ENCODE measurements at places on chromosomes 6 and 20.

DNA sequence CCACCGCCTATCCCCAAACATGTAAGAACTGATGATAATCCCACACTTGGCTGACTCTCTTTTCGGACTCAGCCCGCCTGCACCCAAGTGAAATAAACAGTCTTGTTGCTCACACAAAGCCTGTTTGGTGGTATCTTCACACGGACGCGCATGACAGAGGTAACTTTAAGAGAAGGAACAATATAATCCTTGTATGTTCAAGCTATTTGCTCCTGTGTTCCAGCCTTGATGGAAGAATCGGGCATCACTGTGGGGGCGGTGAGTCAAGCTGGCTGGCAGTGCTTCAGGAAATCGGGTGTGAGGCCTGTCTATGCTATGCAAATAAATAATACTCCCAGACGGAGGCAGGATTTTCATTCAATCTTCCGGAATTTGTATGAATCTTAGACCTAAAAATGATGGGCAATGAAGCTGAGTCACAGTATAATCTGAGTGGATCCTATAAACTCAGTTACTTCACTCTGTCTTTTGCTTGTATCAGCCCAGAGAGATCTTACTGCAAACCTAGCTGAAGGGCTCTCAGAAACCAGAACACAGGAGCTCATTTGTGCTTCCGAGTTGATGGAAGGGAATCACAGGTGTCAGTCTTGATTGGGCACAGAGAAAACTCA, 45.2 kb upstream of the NT5E start:
- DNase-seq: no peak

DNA sequence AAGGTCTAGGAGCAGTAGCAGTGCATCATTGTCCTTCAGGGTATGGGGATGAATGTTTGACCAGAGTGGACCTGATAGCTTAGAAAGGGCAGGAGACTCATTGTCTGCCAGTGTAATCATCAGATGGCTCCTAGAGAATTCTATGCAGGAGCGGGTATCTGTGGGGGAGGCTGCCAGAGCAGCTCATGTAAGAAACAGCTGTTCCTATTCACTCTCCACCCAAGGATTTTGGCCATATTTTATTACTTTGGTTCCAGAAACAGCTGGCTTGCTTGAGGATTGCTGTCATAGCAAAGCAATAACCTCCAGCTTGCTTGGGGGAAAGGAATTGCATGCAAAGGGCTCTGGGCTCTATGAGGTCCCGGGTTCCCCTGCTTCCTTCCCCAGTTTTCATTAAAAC, 44.1 kb downstream of the RALY start:
- no peak for DNase-seq

- DNase-seq: no peak
These were observed 7.3 kb upstream of the FLRT3 start for GRCh38 chr20:14344746-14345145.

DNA sequence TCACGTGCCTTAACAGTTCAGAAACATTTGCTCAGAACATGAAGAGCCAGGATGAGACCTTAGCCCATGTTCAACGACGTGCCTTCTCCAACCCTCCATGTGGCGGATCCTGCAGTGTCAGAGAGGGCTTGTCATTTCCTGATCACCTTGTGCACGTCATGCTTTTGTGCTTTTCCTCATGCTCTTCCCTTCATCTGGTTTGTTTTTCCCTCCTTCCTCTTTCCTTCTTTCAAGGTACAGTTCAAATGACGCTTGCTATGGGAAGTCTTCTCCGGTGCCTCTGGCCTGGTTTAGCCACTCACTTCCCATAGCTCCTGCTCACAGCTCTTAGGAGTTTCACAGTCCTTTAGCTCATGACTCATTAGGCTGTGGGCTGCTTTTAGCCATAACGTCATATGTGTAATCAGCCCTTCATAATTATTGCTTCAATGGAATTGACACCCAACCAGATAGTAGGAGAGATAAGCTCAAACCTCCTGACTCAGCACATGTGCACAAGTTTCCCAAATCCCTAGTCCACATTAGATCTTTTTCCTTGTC, 102.7 kb upstream of the CNKSR3 start:
- no peak for DNase-seq

DNA sequence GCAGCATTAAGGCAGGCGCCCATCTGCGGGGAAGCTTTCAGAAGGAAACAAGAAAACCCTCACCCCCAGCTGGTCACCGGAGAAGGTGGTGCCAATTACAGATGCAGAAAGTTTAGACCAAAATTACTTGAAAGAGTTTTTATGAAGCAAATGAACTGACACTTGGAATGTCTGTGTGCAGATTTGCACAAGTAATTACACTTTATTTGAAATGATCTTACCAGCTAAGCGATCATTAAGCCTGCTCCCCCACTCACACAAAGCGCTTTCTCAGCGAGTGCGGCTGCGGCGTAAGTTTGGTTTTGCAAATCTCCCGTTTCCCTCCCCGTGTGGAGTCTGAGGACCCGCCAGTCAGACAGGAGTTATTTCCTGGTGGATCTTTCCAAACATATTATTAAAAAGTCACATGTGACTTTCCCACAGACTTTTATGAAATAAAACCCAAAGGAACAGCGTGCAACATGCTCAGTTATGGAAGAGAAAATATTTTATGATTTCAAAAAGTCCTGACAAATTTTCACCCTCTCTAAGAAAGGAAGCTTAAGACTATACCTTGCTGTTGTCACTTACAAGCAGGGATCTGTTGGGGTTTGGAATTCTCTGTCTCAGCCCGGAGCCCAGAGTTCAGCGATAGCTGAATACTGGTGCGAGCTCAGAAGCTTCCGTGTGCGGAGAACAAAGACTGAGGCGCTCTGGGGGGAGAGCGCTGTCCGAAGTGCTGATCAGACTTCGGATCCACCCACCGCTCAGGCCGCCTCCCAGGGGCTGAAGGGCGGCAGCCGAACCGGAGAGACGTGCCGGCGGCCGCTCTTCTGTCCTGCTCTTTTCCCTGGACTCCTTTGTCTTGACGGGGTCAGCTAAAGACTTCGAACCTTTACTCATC, 2.7 kb upstream of the MYT1 start:
- peak; percentile 34 for DNase-seq

DNA sequence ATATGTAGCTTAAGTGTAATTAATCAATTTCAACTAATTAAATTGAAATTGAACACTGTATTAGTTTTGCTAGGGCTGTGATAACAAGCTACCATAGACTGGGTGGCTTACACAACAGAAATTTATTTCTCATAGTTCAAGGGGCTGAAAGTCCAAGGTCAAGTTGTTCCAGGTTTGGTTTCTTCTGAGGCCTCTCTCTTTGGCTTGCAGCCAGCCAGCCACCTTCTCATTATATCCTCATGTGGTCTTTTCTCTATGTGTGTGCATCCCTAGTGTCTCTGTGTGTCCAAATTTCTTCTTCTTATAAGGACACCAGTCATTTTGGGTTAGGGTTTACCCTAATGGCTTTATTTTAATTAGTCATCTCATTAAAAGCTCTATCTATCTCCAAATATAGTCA, 611.7 kb downstream of the UTRN start:
- no peak for DNase-seq

DNA sequence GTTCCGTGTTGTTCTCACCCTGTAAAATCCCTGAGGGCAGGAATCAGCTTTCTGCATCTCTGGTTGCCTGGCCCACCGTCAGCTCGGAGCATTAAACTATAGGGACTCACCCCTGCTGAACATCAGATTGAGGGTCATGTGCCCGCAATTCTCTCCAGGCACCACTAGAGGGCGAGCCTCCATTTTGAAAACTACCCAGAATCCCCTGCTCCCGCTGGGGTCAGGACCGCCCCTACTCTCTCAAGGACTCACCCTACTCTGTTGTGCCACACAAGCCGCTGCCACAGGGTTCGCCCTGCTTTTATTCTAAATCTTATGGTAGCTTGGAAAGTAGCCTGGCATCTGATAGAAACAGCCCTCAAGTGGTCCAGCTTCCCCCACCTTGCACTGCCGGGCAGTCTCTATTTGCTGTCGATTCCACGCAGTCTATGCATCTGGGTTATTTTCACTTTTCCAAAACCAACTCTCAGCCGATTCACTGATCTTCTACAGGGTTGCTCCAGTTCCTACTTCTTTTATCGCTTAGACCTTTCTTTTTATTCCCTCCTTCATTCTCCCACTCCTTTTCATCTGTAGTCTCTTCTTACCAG, 244.1 kb upstream of the QKI start:
- no peak for DNase-seq

DNA sequence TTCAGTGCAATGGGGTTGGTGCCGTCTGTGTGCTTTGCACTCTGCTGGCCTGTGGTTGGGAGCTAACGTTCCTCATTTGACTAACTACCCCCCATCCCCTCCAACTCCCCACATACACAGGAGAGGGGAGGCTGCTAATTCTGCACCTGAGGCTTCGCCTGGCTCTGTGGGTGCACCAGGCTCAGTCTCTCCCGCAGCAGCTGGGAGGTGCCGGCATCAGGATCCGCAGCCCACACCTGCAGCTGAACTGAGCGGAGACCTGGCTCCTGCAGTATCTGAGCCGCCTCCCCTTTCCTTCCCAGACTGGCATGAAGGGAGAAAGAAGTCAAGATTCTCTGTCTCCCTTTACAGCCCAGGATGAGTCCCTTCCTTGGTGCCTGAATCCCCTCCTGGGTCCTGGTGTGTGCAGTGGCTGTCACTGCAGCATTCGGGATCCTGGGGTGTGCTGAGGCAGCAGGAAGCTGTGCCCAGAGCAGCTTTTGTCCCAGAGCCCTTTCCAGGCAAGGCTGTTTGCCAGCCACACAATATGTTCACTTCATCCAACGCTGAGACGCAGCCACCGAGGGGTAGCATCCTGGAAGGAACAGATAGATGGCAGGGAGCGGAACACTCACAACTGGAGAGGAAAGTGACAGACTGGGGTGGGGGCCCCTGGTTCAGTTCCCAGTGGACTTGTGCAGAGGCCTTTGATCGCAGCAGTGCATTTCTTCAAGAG, 70.2 kb downstream of the CDH4 start:
- DNase-seq: no peak

DNA sequence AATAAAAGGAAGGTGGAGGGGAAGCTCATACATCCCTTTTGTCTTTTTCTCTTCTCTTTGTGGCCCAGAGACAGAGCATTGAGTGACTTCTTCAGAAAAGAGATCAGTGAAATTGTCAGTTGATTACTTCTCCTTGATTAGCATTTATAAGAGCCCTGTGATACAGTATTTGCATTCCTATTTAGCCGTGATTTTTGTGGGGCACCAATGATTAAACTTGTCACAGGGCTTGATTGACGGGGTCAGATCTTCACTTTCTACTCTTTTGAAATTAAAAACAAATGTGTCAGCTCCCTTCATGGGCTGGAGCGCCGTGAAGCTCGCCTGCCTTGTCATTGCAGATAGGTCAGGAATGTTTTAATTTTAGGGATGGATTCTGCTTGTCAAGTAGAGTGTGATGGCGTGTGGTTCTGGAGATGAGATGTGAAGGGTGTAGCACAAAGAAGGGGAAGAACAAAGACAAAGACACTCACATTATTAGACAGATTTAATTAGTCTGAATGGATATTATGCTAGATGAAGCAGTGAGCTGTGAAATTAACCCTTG, 166.8 kb downstream of the ZNF217 start:
- no peak for DNase-seq

- DNase-seq: no peak
These were observed 490.2 kb downstream of the PRKN start for GRCh38 chr6:162237331-162237730.

- DNase-seq: no peak
These were observed 12.3 kb upstream of the ASF1A start for GRCh38 chr6:118881440-118882313.

- DNase-seq: no peak
These were observed 30.4 kb upstream of the MRAP2 start for GRCh38 chr6:84003131-84003530.

DNA sequence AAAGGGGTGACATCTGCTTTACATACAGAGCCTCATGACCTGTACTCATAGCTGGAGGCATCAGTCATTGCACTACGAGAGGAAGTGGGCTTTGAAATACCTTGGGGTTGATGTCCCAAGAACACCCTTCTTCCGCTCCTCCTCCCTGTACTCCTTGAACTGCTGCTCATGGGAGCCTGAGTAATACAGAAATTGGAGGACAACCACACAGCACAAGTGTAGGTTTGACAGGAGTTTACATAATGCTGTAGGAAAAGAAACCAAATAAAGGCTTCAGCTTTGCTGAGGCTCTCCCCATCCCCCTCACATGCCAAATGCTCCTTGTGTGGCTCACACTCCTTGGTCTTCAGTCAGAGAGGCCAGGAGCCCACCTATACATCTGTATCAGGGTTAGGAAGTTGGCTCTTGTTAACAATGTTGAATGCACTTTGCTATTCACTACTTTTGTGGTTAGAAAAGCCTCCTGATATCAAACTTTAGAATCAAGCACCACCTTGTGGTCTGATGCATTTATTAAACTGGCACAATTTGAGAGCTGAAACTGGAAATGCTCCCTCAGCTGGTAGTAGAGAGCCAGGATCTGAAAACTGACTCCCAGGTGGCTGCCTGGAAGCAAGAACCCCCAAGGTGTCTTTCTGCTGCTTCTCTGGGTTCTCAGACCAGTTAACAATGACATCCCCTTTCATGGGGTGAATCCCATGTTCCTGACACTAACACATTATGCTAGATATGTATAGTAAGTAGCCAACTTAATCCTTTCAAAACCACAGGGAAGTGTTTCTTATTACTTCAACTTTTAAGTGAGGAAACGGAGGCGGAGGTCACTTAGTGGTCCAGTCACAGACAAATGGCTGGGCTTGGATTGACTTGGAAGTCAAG, 56.2 kb upstream of the EDN1 start:
- DNase-seq: no peak

GRCh38 chr6:13847326-13848050, 33.1 kb upstream of the MCUR1 start:
- no peak for DNase-seq

- no peak for DNase-seq
These were observed 308.6 kb upstream of the MAP3K7 start for GRCh38 chr6:90895299-90896074.

DNA sequence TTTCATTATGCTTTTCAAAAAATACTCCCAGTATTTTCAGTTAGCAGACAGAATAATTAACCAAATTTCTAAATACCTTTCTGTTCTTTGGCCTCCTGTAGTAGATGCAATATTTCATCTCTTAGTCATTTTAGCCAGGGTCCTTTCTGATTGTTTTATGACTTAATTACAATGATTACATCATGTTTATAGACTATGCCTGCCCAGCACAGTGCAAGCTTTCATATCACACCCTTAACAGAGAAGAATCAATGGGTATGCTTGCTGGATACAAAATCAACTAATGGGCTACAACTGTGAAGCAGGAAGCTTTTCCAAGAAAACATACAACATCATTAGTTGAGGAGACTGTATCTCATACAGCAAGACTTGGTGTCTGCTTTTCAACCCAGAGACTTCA, 119.8 kb upstream of the NRSN1 start:
- no peak for DNase-seq

DNA sequence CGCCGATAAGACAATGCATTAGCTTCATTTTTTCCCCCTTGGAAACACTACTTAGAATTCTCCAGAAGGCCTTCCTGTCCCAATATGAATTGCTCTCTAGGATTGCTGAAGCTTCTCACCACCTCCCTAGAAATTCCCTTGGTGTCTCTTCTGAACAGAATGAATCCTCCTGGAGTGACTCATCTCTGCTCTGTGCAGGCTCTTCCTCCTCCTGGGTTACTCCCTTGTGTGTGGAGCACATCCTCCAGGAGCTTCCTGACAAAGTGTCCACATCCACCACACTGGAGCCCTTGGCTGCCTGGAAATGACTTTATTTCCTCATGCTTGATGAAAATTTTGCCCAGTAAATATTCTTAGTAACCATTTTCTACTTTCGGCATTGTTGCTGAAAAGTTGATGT, 54.4 kb downstream of the DTNBP1 start:
- no peak for DNase-seq

- no peak for DNase-seq
These were observed 97.0 kb upstream of the PREP start for GRCh38 chr6:105499931-105500330.

GRCh38 chr20:37411408-37412219, 65.7 kb downstream of the SRC start:
- no peak for DNase-seq

- DNase-seq: no peak
These were observed 4.2 kb downstream of the ELOVL4 start for GRCh38 chr6:79943133-79943532.
